ENCODE measurements at places on chromosomes 7 and 10.
A peak's percentile ranks its signal among the peaks of the same experiment; 100 is the strongest.

DNA sequence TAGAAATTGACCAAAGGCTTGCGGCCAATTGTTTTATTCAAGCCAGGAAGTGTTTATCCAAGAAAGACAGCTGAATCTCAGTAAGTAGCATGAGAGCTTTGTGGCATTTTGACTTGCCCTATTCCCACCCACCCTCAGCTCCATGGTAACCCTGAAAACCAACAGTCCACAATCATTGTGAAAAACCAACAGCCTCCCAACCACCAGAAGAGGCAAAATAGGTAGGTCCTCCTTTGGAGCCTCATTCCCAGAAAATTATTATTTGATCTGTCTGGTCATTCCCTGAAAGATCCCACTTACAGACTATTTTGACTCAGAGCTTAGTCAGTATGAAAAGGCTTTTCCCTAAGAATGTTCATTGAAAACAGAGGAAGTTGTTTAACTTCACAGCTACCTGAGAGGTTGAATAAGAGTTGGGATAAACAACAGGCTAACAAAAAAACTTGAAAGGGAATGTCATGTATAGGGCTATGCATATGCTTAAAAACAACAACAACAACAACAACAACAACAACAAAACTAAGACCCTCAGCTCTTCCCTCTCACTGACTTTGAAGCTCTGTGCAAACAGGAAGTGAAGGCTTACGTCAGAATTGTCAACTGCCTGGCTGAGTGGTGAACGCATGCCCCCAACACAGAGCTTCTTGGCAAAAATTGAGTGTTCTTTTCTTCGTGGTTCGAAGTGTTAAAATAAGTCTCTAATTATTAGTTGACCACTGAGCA lies 11.2 kb downstream of the KPNA7 start:
- DNase-seq = no peak

- DNase-seq = no peak
Observed at GRCh38 chr10:49180444-49180860, 7.7 kb downstream of the TMEM273 start.

GRCh38 chr7:81607987-81608386 lies 161.9 kb downstream of the HGF start:
- no peak for DNase-seq

DNA sequence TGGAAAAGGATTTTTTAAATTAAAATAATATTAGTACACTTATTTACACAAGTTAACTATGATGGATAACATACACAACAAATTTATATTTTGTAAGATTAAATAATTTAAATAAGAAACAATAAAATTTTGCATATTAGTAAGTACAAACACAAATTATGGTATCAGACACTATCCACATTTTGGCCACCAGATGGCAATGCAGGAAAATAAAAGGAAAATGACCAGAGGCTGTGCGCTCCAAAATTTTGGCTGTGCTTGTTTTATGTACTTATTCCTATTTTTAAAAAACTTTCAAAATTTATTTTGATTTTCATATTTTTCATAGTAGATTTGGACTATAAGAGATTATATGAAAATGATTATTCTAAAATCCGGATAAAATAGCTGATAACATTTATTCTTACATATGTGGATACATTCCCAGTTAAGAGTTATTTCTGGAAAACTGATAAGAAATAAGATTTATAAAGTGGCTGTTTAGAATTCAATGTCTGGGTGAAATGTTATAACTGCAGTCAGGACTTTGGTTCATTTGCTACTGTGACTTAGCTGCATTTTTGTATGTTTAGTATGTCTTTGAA lies 274.7 kb upstream of the HGF start:
- DNase-seq = no peak

- DNase-seq = peak; percentile 74
Observed at GRCh38 chr10:80356563-80356988, at the start of the genes DYDC1 and DYDC2. Gene DYDC1 (minus strand): TSS chr10:80356755. CDS start chr10:80352601, 4,154 bp downstream. Gene DYDC2 (plus strand): TSS chr10:80356781. CDS start chr10:80362444, 5,663 bp downstream.

DNA sequence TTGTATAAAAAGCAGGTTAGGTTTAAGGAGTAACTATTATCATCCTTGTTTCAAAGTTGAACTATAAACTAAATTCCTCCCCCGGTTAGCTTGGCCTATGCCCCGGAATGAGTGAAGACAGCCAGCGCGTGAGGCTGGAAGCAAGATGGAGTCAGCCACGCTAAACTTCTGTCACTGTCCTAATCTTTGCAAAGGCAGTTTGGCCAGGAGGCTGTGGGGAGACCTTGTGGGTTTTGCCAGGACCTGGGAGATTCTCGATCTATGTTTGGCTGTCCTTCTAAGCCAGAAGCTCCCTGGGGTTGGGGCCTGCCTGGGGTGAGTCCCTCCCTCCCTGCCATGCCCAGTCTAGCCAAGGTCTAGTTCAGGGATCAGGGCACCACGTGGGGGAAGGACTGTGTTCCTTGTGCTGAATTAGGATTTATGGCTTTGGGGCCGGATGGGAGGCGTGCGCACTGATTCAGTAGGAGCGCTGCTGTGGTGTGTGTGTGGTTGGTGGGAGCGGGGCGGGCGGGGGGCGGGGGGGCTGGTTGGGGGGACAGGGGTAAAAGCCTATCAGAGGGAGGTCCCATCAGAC lies 871 bp upstream of the GTF2IRD1 start:
- DNase-seq = no peak

DNA sequence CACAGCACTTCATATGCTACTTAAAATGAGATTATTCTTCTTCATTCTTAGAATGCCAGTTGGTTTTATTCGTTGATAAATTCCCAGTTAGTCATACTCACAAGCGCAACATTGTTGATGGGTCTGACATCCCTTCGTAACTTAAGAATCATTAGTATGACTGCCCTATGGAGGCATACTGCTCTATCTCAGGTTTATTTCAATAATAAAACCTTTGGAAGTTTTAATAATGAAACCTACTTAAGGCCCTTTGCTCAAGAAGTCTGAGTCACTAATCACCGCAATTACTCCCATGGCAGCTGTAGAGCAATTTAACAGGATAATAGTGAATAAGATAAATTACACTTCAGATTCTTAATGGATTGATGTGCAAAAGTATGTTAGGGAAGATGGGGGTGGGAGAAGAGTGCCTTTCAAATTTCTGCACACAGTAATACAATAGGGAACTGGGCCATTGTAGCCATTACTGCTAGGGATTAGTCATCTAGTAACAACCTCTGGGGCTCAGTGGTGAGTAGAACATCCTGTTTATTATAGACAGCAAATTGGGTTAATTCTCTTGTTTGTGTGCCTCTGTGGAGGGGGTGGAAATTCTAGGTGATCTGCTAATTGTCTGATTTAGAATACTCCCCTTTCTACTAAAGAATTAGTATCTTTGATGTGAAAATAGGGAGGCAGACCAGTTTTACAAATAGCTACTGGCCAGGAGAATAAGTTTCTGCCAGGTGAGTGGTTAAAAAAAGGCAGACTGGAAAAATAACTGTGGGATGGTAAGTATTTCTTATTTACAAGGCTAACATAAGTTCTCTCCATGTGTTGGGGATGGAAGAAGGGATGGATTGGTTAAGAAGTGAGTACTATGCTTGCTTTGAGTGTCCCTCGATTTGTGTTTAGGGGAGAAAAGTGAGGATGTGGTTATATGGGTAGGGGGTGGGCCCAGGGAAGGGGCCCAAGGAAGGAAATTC lies 74.5 kb upstream of the VKORC1L1 start:
- DNase-seq = no peak

DNA sequence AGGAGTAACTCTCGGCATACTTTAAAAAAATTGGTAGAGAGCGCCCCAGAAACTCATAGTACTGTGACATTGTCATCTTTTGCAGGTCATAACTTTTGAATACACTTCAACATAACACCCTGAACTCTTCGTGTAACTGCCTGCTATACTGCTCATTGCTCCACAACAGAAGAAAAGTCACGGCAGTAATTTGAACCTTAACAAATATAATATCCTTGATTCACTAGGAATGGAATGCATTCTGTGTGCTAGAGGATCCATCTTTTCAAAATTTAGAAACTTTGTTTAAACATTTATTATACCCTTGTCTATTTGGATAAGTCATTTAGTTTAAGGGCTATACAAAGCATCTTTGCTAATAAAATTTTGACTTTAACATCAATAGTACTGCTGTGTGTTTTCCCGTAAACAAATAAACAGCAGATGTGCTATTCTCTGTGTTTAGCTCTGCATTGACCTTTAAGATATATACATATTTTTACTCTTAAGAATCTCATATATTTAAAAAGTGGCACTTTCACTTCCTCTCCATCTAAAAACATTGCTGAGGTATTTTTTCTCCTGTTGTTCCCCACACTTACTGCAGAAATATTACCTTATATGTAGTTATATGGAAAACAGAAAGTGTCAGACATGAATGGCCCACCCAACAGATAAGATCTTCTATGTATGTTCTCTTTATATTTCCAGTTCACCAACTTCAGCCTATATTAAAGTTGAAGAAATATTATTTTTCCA lies 217.6 kb upstream of the TMEM229A start:
- no peak for DNase-seq

- DNase-seq = no peak
Observed at GRCh38 chr7:31633894-31634494, 53.0 kb upstream of the PPP1R17 start.

- DNase-seq = no peak
Observed at GRCh38 chr10:114095559-114096337, 52.1 kb downstream of the ADRB1 start.

GRCh38 chr7:2969398-2970306 lies 74.0 kb downstream of the CARD11 start:
- DNase-seq = no peak

DNA sequence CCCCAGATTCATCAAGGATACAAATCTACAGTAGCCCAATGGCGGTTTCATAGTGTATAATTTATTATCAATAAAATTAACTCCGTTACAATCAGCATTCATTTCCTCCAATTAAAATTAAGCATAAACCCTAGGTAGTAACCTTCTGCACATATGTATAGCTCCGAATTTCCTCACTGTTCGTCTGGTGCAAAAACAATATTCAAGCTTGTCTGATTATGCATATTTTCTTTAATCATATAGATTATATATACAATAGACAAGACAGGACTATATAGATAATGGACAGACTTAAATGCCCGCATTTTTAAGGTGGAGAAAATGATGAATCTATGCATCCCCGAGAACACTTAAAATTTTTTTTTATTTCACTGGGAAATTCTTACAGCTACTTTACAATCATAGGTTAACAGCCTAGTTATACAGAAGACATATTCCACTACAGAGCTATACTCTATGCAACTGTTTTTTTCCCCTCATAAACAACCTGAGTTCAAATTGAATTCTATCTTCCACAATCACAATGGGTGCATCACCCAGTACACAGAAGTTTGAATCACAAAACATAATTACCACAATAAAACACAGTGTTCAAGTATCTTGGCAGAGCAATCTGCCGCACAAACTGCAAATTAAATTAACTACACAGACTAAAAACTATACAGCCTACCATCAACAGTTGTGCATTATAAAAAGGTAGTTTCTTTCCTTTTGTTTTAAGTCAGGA lies 2.6 kb downstream of the HOXA9 start:
- DNase-seq = no peak

DNA sequence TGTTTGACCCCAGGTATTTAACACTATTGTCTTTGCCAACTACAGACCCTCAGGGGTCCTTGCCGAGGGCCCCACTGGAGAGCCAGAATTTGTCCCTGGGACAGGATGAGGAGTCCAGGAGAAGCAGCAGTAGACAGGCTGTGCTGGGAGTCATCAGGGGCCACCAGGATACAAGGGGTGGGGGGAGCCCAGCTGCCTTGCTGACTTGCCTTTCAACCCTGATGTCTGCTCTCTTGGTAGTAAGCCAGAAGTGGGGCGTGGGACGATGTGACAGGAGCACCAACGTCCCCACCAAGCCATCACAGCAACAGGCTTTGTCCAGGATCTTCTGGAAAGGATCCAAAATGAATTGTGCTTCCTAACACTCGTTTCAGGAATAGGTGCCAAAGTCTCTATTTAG lies 62.4 kb upstream of the CDCA7L start:
- no peak for DNase-seq

DNA sequence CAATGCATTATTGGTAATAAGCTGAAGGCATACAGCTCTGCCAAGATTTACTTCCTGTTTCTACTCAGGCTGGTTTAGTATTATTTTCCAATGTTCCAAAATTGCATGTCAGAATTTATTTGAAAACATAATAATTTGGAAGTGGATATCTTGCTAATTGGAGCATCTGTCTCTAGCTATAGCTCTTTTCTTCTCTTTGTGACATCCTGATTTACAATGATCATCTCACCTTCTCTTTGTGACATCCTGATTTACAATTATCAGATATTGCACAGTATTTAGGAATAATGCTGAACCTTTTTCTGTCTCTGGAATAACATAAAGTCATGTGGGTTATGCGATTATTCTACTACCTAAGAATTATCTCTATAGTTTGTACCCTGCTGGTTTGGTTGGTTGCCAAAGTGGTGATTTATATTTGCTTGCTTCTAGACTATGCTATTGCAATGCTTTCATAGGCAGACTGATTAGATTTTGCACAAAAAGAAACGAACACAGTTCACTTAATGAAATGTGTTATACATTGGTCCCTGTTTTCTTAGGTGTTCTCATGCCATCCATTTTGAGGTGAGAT lies 44.3 kb upstream of the CABCOCO1 start:
- DNase-seq = no peak

DNA sequence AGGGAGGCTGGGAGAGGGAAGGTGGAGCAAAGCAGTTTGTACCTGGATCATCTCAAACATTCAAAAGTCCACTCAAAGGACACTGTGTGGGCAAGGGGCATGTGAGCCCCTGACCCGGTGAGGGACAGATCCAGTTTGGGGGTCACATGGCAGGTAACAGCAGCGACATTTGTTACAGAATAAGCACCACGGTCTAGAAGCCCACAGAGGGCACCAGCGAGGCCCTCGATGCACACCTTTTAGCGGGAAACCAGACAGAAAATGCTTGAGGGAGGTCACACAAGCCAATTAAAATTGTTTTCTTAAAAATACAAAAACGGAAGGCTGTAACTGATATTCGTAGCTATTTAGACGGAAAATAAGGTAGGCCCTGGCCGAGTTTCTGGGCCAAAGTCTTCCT lies 144.4 kb downstream of the ZMYND11 start:
- DNase-seq = no peak

DNA sequence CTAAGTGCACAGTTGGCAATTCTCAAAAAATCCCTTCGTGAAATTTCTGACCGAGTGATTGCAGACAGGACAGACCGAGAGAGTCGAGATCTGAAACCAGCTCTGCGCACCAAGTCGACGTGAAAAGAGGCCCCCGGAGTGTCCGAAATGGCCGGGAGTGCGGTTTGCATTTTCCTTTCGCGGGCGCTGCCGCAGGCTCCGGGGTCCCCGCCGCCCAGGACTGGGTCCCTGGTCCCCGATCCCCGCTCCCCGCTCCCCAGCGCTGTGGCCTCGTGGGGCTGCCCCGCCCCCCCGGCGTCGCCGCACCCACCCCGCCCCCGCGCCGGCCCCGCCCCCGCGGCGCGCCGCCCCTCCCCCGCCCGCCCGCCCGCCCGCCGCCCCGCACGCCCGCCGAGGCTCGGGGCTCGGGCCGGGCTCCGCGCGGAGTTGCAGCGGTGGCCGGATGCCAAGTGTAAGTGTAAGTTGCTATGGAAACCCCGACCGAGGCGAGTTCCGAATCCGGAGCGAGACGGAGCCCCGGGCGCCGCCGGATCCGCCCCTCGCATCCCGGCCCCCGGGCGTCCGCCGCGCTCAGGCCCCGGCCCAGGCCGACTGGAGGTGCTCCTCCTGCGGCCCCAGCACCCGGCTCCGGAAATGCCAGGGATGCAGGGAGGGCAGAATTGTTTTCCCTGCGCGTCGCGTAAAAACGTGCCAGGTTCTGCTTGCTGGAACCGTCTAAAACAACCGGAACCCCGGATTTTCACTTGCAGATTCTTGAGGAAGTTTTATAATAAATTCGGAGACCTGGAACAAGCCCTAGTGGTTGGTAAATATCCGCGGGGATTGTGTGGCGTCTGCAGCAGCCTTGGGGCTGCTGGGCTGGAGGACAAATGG lies 4.6 kb downstream of the BMI1 start:
- peak; percentile 61 for DNase-seq
